ENCODE measurements at places on chromosomes 5 and 9. TPM values are rescaled to one million over a fixed set of nuclear protein-coding genes. Genes with fewer than 3 reads are reported as not detected.

GRCh38 chr5:14882658-14883580 lies 11.3 kb upstream of the ANKH start:
- no peaks in the 10 kb centered on the region for H3K4me1 ChIP-seq
- no peak overlapping the region for H3K4me3 ChIP-seq
- H3K27ac ChIP-seq: no peak overlapping the region
- no peak for DNase-seq

ADAMTSL1 gene
- 27.1 TPM for total RNA-seq

SHISAL2B gene
- total RNA-seq: not detected

GRCh38 chr5:5726401-5726800 lies 303.9 kb downstream of the ICE1 start:
- no peak overlapping the region for H3K27ac ChIP-seq
- no peaks in the 10 kb centered on the region for H3K27me3 ChIP-seq
- no peaks in the 10 kb centered on the region for H3K36me3 ChIP-seq

DNA sequence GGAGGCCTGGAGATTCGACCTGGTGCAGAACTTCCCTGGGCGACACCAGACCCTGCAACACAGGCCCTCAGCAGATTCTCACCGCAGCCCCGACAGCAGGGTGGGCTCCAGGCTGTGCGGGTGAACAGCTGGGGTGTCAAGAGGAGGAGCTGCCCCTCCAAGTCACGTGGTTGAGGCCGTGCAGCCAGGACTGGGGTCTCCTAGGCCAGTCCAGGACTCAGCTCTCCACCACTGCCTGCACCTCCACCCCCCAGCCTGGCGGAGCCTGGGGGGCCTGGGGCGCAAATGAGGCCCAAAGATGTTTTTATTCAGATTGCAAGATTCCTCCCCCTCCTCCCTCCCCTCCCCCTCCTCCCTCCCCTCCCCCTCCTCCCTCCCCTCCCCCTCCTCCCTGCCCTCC lies 9.2 kb upstream of the AGPAT2 start:
- DNase-seq: no peak
- H3K4me3 ChIP-seq: no peak overlapping the region
- H3K27me3 ChIP-seq: no peaks in the 10 kb centered on the region
- no peaks in the 10 kb centered on the region for H3K36me3 ChIP-seq
- peaks cover 25% of the 10 kb centered on the region for H3K4me1 ChIP-seq
- no peak overlapping the region for H3K27ac ChIP-seq

All from tibial nerve (tissue), 4 donors.